ENCODE measurements at places on chromosomes 7 and 10.

GRCh38 chr7:158375034-158375433 lies 212.6 kb downstream of the PTPRN2 start:
- peak; percentile 71 for DNase-seq

GRCh38 chr7:1703871-1704810 lies 34.1 kb downstream of the ELFN1 start:
- DNase-seq: no peak

DNA sequence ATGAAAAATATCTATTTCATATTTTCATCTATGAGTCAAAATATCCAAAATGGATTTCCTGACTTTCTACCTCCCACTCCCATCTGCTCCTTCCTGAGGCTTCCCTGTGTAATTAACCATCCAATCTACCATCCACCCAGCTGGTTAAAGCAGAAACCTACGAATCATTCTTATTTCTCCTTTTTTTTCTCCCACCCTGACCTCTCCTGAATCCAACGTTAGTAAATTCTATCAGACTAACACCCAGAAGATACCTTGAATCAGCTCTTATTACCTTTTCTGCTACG lies 3.7 kb upstream of the LIPF start:
- DNase-seq: no peak

DNA sequence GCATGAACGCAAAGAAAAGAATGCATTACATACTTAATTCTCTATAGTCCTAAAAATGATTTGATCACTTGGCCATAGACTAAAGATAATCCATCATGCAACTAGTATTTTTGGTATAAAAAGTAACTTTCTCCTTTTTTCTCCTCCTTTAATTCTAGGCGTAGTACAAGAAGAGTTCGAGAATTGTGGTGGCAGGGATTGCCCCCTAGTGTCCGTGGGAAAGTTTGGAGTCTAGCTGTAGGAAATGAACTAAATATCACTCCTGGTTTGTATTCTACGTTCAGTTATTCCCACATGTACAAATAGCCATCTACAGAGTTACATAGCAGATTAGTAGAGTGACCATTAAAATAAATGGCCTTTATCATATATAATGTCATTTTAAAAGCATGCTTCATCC lies 45.5 kb upstream of the HELLS start:
- no peak for DNase-seq

- no peak for DNase-seq
These were observed 70.4 kb downstream of the ZFAND4 start for GRCh38 chr10:45602082-45602730.

- DNase-seq: no peak
These were observed 43.6 kb downstream of the RAB11FIP2 start for GRCh38 chr10:118003126-118003525.

All from NCI-H1092 treated with DMSO at 0.1 percent for 48 hours (cell line).